ENCODE measurements at places on chromosomes 7 and 10.

DNA sequence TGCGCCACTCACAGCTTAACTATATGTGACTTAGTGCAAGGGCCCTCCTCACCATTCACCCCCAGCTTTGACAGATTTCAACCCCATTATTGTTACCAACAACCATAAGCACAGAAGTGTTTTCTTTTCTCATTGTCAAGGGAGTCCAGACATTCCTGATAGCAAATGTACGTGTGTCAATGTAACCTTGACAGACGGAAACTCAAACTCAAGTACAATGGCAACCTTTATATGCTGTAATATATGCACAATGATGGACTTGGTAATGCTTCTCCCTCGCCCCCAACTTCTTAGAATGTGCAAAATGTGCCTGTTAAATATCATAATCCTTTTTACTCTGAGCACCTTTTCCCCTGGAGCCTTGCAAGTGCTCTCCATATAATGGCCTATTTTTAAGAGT, 34.7 kb downstream of the CYCS start:
- no peak for DNase-seq

GRCh38 chr10:49161411-49161997, 26.7 kb downstream of the TMEM273 start:
- DNase-seq = peak; percentile 38

GRCh38 chr7:116731445-116732335, 59.7 kb downstream of the MET start:
- no peak for DNase-seq

- no peak for DNase-seq
Observed at GRCh38 chr10:34327184-34327583, 487.9 kb downstream of the PARD3 start.

DNA sequence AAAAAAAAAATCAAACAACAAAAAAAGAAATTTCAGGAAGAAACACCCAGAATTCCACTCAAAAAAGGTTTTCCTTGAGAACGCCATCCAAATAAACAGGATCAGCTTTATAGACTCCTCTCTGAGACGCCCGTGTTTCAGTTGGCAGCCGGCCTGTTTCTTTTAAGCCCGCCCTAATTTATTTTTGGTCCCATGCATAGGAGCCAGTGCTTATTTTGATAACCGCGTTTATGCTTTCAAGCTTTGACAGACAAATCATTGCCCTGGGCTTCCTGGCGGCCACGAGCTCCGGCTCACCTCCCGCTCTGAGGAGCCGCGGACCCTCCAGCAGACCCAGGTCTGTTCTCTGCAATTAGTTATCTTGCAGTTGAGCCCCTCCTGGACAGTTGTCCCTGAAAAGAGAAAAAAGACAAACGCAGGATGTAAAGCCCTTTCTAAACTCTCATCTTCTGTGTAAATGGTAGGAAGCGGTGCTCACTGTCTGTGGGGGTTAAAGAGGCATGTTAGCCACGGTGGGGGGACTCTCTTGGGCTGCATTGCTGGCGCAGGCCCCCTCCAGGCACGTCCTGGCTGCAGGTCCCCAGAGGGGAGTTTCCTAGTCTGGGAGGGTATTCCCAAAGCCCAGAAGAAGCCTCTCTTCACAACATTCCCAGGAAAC, 22.2 kb upstream of the UNCX start:
- DNase-seq = no peak

- no peak for DNase-seq
Observed at GRCh38 chr7:80313067-80313626, 178.5 kb downstream of the GNAI1 start.

Data from GM04503 (cell line).